Stimulated activated CD8-positive, alpha-beta memory T cell treated with anti-CD3 and anti-CD28 coated beads, Interleukin-4, amount 100 ng/mL, for 4 hours (primary cell): ENCODE measurements at places on chromosomes 5 and 9.

DNA sequence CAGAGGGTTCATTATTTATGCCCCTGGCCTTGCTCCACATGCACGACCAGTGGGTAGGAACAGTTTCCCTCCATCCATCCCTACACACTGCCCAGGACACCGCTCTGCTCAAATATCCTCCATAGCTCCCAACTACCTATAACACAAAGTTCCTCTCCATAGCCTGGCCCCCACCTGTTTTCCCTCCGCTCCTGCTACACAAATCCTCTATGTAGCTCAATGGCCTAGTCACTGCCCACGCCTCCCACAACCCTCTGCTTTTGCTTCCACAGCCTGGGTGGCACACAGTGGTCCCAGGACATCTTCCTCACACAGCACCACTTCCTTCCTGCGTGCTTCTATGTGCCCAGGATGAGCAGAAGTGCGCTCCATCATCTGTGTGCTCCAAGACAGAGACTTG lies 20.4 kb downstream of the REXO4 start:
- DNase-seq, result no peak

- no peak for DNase-seq
Measured at GRCh38 chr5:137370096-137371071, 128.7 kb downstream of the SPOCK1 start.

GRCh38 chr5:62964428-62964827 lies 385.8 kb downstream of the LRRC70 start:
- DNase-seq, result no peak

GRCh38 chr9:98999152-98999525 lies 55.4 kb downstream of the COL15A1 start:
- no peak for DNase-seq
